Foreskin melanocyte (primary cell): ENCODE measurements at places on chromosomes 2 and 18.

GRCh38 chr2:121696410-121696930 lies 40.2 kb downstream of the NIFK start:
- no peak for DNase-seq

DNA sequence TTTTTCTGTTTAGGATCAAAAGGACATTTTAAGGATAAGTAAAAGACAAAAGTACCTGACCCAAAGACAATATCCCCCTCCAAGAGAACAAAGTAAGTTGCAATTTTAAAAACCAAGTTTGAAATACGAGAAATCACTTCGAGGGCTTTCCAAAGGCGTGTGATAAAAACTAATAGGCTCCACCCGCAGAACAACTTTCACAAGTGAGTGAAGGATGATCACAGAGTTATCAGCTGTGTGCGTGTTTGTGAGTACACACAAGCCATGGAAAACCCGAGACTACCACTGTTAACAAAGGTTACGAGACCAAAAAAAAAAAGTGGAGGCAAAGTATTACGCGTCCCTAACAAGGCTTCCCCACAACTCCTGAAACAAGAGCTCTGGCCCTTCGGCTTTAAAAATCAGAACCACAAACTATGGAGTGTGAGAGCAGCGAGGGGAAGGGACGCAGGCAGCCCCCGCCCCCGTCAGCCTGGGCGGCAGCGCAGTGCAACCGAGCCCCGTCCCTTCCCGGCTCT lies 719 bp downstream of the SMAD2 start:
- no peak for DNase-seq

DNA sequence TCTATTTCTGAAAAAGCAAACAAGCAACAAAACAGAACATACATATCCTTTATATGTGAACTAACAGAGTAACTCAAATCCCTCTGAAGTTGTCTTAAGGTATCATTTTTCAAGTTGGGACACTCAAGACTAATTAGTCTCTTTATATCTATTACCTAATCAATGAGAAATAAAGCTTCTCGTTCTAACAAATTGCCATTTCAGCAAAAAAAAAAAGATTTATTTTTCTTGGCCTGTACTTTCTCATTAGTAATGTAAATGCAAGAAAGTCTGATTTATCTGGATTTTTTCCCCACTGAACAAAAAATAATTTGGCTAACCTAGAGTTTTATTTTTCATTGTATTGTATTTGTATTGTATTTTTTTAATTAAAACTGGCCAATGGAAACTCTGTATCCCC lies 176.1 kb upstream of the NOL4 start:
- DNase-seq, result no peak

- DNase-seq, result no peak
These were observed 244.5 kb upstream of the REG3G start for GRCh38 chr2:78780864-78781583.

- no peak for DNase-seq
These were observed 488.6 kb downstream of the BCL11A start for GRCh38 chr2:60064687-60065389.

DNA sequence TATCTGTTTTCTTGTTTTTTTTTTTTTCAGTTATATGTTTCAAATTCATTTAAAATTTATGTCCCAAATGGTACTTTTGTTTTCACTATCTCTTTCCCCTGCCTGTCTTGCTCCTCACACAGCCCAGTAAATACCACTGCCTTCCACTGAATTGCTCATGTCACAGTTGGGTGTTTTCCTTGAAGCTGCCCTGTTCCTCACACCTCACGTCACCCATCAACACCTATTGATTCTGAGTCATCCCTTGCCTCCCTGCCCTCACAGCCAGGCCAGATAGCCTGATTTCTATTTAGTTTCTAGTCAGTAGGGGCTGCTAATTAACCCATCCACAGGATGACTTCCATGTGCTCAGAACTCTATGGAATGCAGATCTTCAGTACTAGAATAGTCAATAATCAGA lies 25.3 kb downstream of the FSHR start:
- DNase-seq, result no peak

DNA sequence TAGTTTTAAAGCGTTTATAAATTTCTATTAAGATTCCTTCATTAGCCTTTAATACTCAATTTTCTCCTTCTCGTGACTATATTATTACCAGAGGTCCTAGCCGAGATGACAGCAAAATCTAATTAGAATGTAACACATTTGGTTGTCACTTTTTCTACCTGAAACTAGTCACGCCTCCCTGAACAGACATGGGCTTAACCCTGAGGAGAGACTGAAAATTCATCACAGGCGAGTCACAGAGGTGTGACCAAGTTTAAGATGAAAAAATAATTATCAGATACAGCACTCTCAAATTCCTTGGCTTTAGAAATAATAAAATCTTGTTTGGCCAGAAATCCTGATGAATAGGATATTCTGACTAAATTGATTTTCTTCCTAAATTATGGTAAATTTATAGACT lies 834.4 kb upstream of the SLC39A10 start:
- DNase-seq, result no peak

DNA sequence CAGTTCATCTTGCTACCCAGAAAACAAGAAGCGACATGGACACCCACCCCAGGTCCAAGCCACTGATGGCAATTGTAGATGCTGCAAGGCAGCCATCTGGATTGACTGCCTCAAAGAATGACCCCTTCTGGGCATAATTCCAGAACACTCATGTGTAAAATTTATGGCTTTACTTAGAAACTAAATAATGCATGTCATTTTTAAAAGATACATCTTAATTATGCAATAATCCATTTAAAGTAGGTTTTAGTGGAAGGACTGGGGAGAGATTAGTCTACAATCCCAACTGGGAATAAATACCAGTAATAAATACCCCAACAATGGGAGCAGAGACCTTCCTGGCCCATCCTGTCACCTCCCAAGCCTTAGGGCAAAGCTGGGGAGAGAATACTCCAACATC lies 247.7 kb downstream of the SS18 start:
- DNase-seq, result no peak

- no peak for DNase-seq
These were observed 145.6 kb upstream of the GPC1 start for GRCh38 chr2:240289701-240290431.

DNA sequence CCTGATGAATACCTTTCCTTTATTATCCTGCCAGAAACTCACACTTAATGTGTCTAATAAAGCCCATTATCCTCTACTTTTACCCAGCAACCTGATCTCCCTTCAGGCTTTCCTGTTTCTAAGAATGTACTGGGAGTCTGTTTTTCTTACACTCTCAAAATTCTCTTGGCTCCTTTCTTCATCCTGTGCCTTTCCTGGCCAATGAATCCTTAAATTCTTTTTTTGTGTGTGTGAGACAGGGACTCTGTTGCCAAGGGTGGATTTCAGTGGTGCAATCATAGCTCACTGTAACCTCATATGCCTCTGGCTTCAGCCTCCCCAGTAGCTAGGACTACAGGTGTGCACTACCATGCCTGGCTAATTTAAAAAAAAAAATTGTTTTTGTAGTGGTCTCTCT lies 72.7 kb downstream of the MAP2 start:
- no peak for DNase-seq

- DNase-seq, result peak; percentile 23
These were observed 233.8 kb upstream of the SPRED2 start for GRCh38 chr2:65666156-65666725.

DNA sequence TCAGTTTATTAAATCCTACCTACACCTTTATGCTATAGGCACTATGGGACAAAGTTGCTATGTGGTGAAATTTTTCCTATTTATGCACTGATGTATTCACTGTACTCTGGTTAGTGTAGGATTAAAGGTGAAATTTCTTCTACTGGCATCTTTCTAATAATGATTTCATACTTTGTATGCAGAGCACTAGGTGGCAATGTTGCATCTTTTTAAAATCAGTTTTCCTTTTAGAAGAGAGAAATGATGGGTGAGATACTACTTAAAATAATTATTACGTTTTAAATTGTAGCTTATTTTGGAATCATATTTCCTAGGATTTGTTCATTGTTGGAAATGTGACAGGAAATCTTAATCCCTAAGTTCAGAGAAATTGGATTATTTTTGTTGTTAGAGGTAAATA lies 150.9 kb downstream of the CD8B2 start:
- no peak for DNase-seq

DNA sequence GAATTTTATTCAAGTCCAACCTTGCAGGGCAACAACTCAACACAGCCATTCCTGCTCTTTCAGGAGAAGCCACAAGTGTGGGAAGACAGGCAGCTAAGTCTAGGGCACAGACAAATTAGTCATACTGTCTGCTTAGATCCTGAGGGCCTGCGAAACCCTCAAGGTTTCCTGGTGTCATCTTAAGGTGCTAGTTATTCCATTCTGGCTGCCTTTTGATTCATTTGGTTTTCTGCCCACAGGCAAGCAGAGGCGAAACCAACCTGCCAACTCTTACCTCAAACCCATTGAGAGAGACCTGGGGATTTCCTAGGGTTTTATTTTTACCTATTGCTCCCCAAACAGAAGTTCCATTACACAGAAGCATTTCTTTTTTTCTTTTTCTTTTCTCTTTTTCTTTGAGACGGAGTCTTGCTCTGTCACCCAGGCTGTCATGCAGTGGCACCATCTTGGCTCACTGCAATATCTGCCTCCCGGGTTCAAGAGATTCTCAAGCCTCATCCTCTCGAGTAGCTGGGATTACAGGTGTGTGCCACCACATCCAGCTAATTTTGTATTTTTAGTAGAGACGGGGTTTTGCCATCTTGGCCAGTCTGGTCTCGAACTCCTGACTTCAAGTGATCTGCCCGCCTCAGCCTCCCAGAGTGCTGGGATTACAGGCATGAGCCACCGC lies 23.7 kb upstream of the SCYGR1 start:
- DNase-seq, result no peak

DNA sequence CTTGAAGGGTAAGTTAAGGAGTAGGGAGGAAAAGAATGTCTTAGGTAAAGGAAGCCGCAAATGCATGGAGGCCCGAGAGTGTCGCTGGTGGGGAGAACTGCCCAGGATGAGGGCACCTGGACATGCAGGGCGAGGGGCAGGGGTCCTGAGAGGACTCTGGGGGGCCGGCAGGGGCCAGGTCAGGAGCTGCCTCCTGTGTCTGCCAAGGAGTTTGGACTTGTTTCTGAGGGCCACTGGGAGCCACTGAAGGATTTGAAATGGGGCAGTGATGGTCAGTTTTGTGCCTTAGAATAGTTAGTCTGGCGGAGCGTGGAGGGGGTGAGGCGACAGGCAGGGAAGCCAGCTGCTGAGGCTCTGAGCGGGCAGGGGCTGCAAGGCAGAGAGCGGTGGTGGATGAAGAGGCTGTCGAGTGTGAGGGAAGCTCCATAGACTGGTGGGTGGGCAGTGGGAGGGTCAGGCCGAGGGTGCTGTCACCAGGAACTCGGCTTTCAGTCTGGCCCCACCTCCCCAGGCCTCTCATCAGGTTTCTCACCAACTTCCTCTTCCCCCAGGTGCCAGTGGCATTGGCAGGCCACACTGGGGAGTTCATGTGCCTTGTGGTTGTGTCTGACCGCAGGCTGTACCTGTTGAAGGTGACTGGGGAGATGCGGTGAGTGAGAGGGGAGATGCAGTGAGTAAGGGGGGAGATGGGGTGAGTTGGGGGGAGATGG lies 14.7 kb upstream of the SLC4A3 start:
- no peak for DNase-seq

DNA sequence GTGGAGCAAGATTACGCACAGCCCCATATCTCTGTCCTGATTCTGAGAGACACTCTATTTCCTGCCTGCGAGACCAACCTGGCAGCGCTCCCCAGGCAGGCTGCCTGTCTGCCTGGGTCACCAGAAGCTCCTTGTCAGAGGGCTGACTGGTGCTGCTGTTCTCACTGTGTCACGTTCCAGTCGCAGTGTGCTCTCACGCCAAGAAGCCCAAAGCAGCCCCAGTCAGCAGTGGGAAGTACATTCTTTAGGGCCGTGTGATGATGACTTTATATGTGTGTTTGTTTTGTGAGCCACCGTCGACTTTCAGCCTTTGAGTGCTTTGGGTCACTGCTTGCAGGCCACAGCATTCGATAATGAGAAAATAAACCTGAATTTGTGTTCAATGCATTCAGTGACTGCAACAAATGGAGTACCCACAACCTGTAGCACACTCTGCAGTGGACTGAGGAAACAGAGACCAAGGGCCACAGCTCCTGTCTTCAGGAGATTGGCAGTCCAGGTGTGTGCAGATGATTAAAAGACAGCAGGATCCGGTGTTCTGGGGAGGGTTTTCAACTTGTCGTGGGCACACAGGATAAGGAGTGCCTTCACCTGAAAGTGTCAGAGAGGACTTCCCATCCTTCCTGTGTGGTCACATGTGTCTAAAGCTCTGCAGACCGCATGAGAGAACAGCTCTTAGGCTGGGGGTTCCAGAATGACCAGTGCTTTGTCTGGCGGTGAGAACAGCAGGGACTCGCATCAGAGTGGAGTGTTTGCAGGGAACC lies 4.8 kb downstream of the TNFRSF11A start:
- peak; percentile 15 for DNase-seq

DNA sequence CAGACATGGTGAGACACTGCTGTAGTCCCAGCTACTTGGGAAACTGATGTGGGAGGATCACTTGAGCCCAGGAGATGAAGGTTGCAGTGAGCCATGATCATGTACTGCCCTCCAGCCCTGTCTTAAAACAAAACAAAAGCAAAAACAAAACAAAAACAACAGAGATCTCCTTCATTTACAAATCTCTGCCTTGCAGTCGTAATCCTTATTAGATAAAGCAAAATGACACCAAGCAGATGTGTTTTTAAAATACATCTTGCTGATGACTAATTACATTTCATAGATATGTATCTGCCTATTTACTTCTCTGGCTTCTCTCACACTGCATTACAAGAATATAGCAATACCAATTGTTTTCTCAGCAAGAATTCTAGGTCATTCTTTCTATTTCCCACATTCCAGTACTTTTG lies 22.8 kb downstream of the NFE2L2 start:
- no peak for DNase-seq

DNA sequence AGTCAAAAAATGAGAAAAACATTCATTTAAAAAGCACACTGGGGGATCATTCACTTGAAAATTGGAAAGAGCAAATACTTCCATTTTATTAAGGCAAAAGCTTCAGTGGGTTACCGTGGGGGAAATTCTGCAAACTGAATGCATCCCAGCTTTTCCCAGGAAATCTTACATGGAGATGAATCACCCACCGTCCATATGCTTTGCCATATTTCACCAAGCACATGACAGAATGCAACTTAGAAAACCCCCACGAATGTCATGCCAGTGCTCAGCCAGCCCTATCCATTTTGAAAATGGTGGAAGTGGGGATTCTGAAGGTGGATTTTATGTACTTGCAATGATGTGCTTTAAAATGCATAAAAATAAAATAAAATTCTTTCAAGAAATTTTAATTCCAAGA lies 485.5 kb upstream of the ID2 start:
- no peak for DNase-seq

DNA sequence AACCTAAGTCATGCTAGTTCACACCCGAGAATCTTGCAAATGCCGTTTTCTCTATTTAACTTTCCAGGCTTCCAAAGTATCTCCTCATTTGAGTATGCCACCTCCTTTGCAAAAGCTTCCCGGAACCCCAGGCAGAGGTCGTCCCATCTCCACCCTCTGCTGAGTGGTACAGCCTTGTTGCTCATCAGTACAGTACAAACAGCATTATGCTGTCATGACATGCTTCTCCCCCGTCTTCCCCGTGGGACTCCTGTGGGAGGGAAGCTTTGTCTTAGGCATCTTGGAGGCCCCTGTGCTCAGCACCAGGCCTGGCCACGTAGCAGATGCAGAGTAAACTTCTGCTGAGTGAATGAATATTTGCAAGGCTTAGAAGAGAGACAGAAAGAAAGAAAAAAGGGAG lies 102.7 kb downstream of the CDCA7 start:
- DNase-seq, result no peak
